ENCODE measurements at places on chromosomes 2 and 18. TPM values are rescaled to one million over a fixed set of nuclear protein-coding genes. Genes with fewer than 3 reads are reported as not detected.
A peak's percentile ranks its signal among the peaks of the same experiment; 100 is the strongest.

DNA sequence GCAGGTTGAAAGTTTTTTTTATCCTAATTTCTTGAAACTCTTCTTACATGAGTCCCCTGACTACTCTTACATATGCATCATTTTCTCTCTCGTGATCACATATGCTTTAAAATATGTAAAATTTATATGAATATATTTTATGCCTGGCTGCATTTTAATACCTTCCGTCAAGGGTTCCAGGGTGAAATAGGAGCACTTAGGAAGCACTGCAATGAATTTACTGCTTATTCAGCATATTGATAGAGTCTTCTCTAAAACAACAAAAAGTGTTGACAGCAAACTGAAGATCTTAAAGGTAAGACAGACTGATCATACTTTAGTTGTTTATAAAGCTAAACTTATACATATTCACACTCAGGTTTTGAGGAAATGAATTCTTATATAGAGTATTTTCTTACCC, 1191.6 kb upstream of the CRIM1 start:
- DNase-seq, result no peak

Gene NYAP2
- not detected for total RNA-seq

DNA sequence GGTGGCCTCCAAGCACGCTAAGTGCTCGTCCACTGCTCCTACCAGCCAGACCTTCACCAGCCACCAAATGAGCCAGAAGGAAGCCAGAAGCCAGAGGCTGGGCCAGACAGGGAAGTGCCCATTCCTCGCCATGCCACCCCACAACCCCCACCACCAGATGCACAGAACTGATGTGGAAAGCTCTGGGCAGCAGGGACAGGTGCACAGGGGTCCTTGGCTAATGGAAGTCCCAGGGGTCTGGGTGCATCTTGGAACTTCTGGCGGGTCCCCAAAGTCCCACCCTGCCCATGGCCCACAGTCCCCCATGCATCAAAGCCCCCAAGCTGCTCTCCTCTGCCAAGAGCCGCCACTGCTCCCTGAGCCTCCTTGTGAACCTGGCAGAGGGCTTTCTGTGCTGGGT, 173.1 kb upstream of the ID2 start:
- peak; percentile 12 for DNase-seq

GRCh38 chr2:161766334-161766733, 142.1 kb downstream of the SLC4A10 start:
- DNase-seq, result no peak

DNA sequence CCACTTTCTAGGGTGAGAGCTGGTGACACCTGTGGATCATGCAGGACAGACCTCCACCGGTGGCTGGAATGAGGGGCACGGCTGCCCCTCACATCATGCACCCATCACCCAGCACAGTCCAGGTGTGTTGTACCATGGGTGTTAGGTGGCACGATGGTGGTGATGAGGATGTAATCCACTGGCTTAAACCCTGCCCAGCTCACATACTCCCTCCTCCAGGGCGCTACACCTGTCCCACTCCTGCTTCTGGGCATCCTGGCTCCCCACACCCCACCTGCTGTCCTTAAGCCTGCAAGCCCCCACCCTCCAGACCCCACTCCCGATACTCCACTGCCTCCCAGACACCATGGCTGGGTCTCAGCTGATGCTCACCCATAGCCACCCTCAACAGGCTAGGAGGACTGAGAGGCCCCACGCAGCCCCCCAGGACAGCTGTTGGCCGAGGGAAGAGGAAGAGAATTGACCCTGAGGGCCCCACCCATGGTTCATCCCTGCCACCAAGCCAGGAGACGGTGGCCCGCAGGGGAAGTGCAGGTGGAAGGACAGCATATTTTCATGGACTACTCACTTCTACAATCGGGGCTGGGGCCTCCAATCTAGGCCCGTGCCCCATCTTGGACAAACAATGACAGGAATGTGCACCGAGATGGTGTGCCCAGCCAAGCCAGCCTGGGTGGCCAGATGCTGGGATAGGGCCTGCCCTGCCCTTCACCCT, 34.3 kb downstream of the MAL start:
- DNase-seq, result no peak

Measured in left colon (tissue), 2 donors.